ACHN (cell line): ENCODE measurements at places on chromosomes 13 and 19.

- DNase-seq, result no peak
Measured at GRCh38 chr13:99013951-99014350, 36.1 kb upstream of the DOCK9 start.

- DNase-seq, result no peak
Measured at GRCh38 chr19:51551673-51552432, 19.2 kb upstream of the ZNF175 start.

DNA sequence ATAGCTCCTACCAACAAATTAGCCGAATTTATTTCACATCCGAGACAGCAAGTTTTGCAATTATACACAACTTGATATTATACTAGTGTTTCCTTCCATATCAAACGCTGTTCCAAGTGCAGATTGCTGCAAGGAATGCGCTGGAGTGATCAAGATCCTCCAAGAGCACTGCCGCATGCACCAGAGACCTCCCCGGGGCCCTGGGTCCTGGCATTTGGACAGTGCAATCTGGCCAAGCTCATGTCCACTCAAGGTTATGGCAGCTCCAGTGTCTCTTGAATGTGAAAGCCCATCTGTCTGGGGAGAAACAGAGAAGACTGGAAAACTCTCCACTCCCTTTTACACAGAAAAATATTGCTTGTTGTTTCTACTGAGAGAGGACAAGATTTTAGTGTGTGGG, 111.9 kb downstream of the HSPH1 start:
- no peak for DNase-seq

DNA sequence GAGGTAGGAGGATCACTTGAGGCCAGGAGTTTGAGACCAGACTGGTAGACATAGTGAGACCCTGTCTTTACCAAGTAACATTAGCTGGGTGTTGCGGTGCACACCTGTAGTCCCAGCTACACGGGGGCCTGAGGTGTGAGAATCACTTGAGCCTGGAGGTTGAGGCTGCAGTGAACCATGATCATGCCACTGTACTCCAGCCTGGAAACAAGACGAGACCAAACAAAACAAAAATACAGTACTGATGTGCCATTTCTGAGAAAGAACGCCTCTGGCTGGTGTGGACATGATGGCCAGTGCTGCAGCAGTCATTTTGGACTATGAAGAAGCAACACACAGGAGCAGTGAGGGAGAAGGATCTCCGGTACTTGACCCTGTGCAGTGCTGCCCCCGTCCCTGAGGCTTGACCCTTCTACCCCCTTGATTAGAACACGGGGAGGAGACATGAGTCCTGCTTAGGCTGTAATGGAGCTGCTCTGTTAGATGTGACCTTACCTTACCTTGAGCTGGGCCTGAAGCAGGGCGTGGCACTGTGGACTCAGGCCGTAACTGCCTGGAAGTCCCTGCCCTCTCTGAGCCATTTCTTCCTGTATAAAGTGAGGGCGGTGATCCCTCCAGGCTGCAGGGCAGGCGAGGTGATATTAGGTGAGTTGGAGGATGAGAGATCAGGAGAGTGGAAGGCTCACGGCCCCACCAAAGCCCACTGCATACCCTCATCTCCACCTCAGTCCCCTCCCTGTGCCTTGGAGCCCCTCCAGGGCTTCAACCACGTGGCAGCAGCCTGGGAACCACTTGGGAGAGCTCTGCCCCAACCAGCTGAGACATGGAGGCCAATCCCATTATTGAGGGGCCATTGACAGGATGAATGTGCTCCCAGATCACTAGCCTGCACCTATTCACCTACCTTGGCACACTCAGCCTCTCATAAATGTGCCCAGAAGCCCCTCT, 5.9 kb downstream of the RPL18A start:
- no peak for DNase-seq

- no peak for DNase-seq
Measured at GRCh38 chr13:94291631-94292322, 187.7 kb downstream of the DCT start.

- DNase-seq, result no peak
Measured at GRCh38 chr13:44402899-44403445, 29.3 kb downstream of the SERP2 start.

- DNase-seq, result no peak
Measured at GRCh38 chr19:12237143-12237839, 57.4 kb downstream of the ZNF44 start.

DNA sequence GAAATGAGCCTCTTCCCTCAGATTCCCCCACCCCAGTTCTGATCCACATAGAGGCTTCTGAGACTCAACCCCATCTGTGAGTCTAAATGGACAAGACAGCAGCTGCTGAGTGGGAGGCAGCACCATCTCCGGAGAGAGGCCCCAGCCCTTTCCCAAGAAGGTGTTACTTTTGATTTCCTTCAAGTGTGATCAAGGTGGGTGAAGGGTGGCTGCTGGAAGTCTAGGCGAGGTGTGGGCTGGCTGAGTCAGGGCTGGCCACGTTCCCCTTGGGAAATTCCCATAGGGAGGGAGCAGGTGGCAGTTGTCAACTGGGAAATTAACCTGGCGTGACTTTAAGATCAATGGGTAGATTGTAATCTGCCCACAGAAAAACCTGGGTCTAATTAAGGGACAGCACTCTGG, 148.0 kb downstream of the FOXO1 start:
- DNase-seq, result no peak

GRCh38 chr13:28579322-28579721, 79.6 kb upstream of the POMP start:
- no peak for DNase-seq

DNA sequence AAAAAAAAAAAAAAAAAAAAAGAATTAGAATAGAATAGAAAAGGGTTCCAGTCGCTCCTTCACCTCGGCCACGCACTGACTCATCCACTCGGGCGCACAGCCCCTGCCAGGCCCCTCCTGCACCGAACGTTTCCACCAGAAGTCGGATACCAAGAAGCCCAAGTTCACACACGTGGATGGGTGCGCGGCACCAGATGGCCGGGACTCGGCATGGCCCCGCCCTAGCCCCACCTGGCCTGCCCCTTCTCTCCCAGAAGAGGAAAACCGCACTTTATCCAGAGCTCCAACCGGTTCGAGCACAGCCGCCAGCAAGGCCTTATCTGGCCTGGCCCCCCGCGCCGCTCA, 5.9 kb downstream of the PRR36 start:
- DNase-seq, result no peak

- peak; percentile 33 for DNase-seq
Measured at GRCh38 chr13:99322297-99323103, 15.3 kb upstream of the GPR183 start.

DNA sequence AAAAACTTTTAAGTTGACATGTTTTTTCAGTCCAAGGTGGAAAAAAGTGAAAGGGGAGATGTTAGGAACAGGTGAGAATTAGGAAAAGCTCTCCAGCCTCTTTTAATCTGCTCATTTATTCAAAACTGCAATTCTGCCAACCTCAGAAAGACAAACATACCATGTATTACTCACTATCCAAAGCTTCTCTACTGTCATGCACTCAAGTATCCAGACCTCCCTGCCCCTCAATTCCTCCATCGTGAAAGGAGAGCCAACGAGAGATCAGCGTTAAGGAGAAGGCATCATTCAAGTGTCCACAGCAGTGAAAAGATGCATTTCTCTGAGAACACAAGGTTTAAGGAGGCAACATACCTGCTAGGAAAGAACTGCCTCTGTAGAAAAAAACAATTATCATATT, 24.5 kb downstream of the DIAPH3 start:
- DNase-seq, result no peak

DNA sequence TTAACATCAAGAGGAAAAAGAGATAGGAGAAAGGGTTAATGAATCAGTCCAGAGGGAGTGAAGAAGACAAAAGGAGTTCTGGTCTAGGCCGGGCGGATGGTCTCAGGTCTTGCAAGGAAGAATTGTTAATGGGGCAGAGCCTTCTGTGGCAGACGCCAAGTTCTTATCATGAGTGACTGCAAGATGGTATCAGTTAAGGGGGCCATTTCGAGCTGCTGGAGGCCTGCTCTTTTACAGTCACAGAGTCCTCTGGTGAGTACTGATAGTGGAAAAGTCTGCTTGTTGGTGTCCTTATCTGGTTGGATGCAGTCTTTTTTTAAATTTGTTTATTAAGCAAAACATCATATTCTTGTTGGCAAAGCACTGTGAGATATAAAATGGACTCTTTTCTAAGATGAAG, 590.9 kb upstream of the SGCG start:
- DNase-seq, result no peak
